Activated T-cell treated with anti-CD3 and anti-CD28 coated beads, Interleukin-2, amount 50 U/mL, for 1 hour (primary cell): ENCODE measurements at places on chromosomes 5 and 9.

DNA sequence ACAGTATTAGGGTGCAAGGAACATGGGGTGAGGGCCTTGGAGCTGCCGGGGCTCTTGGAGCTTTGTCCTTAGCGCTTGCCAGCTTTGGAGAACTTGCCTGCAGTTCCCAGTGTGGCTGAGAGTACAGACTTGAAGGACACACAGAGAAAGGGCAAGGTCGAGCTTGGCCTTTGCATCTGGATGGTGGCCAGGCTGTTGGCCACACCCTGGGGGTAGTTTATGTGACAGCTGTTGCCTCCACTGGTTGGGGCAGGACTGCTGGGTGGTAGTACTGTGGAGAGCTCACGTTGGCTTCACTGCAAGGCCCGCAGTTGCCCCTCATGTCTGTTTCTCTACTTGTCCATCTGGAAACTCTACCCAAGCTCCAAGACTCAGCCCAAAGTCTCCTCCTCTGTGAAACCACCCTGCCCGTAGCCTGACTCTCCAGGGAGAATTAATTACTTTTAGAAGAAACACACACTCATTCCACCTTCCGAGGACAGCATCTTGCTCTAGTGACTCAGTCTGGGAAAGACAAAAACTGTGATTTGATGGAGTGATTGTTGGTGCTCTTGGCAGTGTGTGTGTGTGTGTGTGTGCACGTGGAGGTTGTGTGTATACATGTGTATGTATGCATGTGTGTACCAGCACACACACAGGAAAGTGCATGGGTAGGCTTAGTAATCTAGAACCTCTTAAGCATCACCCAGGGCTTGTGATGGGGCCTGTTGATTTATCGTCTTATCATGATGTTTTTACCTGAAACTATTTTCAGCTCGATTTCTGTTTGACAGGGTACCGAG lies 57.8 kb downstream of the TENT4A start:
- no peak for DNase-seq

DNA sequence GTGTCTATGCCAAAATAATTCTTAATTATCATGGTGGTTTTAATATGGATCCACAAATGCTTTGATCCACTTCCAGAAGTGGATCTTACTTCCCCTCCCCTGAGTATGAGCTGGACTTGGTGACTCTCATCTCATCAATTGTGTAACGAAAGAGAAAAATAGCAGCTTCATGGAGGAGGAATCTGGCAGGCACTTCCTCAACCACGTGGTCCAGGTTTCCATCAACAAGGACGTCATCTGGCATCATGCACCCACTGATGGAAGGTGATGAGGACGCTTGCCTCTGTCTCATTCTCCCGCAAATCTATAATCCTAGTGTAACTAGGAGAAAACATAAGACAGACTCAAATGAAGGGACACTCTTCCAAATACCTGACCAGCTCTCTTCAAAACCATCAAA lies 54.6 kb upstream of the S1PR3 start:
- DNase-seq: no peak

DNA sequence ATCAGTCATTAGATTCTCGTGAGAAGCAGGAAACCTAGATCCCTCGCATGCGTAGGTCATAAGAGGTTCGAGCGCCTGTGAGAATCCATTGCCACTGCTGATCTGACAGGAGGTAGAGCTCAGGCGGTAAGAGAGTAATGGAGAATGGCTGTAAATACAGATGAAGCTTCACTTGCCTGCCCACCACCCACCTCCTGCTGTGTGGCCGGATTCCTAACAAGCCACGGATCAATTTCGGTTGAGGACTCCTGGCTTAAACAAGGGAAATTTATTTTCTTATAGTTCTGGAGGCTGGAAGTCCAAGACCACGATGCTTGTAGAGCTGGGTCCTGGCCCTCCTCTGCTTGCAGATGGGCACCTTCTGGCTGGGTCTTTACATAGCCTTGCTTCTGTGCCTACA lies 200.4 kb downstream of the PCSK5 start:
- no peak for DNase-seq

GRCh38 chr9:8673830-8674229 lies 874.3 kb upstream of the DMAC1 start:
- no peak for DNase-seq

DNA sequence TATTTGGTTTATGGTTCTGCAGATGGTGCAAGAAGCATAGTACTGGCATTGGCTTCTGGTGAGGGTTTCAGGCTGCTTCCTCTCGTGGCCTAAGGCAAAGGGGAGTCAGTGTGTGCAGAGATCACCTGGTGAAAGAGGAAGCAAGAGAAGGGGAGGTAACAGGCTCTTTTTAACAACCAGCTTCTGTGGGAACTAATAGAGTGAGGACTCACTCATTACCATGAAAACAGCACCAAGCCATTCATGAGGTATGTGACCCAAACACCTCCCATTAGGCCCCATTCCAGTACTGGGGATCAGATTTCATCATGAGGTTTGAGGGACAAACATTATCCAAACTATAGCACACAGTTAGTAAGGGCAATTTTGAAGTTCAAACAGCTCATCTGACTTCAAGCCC lies 263.5 kb downstream of the TMEM38B start:
- no peak for DNase-seq

GRCh38 chr9:36023260-36024048 lies 13.3 kb upstream of the RECK start:
- DNase-seq: peak; percentile 63

- DNase-seq: no peak
Measured at GRCh38 chr5:56565644-56566043, 249.7 kb upstream of the MAP3K1 start.

- DNase-seq: no peak
Measured at GRCh38 chr5:59800347-59800893, 93.1 kb downstream of the PDE4D start.

- DNase-seq: no peak
Measured at GRCh38 chr9:20701060-20701459, 17.0 kb downstream of the FOCAD start.

- no peak for DNase-seq
Measured at GRCh38 chr9:76486151-76486550, 27.2 kb downstream of the GCNT1 start.
